ENCODE measurements at places on chromosomes 7 and 10.

- DNase-seq: no peak
These were observed 140.9 kb upstream of the MKLN1 start for GRCh38 chr7:131186816-131187215.

- DNase-seq: no peak
These were observed 88.0 kb downstream of the CPED1 start for GRCh38 chr7:121076350-121077164.

DNA sequence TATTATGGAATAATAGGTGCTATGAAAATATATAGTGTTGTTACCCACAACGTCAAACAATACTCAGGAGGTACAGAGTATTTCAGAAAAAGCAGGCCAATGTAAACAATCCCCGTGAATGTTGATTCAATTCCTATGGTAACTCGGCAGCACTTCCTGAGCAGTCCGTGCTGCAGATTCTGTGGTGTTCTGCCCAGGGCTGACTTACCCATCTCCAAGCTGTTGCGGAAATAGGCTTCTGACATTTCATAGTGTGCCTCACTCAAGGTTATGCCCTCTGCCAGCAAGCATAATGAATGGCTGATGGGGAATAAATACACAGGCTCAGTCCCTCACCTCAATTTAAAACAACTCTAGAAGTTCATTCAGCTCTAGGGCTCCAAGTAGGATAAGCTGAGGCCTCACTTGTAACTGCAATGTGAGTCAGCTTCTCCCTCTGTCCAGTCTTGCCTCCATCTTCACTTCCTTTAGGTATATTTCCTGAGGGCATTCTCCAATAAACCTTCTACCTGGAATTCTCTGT is 177.6 kb downstream of the GNAI1 start:
- no peak for DNase-seq

- no peak for DNase-seq
These were observed 143.5 kb downstream of the PIP4K2A start for GRCh38 chr10:22570733-22571430.

DNA sequence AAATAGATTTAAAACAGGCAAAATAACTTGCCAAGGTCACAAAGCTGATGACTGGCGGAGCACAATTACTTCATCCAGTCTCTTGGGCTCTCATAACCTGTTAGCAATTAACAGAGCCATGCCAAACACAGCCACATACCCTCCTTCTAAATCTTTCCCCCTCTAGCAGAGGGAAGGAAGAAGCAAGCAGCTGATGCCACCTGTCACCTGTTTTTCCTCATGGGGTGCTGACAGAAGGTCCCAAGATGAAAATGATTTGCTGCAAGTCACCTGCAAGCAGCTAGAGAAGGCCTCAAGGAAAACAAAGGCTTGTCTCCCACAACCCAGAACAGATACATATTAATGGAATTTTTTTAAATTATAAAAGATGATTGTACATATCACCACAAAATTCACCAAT is 117.8 kb downstream of the GFRA1 start:
- no peak for DNase-seq

- no peak for DNase-seq
These were observed 7.5 kb upstream of the SMNDC1 start for GRCh38 chr10:110312206-110312605.

- no peak for DNase-seq
These were observed 142.2 kb downstream of the EMX2 start for GRCh38 chr10:117684672-117685211.

DNA sequence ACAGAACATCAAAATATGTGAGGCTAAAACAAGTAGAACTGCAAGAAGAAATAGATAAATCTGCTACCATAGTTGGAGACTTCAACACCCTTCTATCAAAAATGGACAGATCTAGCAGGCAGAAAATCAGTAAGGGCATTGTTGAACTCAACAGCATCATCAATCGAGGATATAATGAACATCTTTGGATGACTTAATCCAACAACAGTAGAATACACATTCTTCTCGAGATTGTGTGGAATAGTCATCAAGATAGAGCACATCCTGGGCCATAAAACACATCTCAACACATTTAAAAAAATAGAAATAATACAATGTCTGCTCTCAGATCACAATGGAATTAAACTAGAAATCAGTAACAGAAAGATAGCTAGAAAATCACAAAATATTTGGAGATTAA is 9.9 kb downstream of the IGFBP1 start:
- DNase-seq: no peak

DNA sequence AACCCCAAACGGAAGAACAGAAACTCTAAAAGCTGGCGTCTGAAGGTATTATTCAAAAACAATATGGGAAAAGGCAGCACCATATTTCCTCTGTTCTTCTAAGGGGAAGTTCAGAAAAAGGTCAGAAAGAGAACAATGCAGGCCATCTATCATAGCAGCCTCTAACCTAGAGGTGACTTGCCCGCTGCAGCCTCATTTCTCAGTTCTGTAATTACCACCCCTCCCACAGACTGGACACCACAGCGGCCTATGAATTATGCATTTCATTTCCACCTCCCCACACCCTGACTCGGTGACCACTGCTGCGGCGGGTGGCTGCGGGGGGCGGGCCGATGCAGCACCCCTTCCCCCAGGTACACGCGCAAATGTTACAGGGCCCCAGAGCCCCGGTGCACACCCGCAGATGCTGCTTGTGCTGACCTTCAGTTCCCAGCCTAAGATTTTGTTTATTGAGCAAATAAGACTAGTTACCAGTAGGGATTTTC is 125.5 kb downstream of the CLEC2L start:
- peak; percentile 58 for DNase-seq

GRCh38 chr7:33724201-33724600 is 181.1 kb upstream of the BMPER start:
- no peak for DNase-seq

DNA sequence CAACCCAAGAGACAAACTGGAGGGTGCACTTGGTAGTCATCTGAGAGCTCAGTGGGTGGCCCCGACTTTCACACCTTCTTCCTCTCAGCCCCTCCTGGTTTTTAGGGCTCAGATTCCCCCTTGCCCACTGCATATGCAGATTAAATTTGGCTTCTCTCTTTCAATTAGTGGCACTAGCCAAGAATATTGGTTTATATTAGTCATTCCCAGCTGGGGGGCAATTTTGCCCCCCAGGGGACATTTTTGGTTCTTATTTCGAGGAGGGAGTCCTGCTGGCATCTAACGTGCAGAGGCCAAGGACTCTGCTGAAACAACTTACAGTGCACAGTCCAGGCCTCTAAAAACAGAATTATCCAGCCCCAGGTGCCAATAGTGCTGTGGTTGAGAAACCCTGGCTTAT is 216.0 kb downstream of the RPS24 start:
- DNase-seq: no peak

- DNase-seq: no peak
These were observed 21.5 kb downstream of the C10orf105 start for GRCh38 chr10:71697938-71698709.

DNA sequence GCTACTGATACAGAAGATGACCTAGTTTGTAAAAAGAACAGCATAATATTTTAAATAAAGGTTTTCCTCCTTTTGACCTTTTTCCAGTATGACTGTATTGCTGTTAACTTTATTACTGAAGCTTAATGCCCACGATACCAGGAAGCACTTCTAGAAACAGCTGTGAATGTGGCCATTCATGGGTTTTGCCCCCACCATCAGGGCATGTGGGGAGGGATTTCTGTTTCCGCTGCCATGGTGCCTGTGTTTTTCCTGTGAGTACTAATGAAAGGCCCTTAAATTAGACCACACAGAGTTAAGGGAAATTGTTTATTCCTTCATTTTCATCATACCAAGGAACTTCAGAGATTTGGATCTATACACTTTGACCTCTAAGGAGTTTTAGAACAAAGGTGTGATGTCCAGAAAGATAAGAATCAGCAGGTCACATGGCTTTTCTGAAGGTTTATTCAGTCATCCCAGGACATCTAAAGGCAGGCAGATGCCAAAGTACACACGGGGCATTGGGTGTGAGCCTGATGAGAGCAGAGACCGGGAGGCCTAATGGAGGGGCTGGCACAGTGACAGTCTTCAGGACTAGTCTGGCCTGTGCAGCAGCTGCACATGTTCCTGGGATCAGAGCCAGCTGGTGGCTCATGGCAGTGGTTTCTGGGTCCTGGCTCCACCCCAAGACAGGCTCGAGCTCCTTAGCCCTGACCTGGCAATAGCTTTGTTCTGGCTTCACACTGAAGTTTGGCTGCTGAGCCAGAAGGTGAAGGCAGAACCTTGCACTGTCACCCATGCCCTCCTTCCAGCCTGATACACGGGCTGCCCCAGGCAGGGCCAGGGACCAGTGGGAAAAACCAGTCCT is 190.9 kb downstream of the REEP3 start:
- no peak for DNase-seq

- no peak for DNase-seq
These were observed 14.0 kb upstream of the MRPS33 start for GRCh38 chr7:141028767-141029166.

- no peak for DNase-seq
These were observed 153.6 kb downstream of the TCERG1L start for GRCh38 chr10:131157899-131158298.

DNA sequence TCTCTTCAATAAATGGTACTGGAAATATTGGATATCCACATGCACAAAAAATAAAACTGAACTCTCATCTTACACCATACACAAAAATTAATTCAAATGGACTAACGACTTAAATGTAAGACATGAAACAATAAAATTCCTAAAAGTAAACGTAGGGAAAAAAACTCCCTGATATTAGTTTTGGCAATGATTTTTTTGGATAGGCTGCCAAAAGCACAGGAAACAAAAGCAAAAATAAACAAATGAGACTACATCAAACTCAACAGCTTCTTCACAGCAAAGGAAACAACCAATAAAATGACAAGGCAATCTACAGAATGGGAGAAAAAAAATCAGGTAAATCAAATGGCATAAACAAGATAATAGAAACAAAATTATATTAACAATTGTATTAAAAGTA is 65.7 kb downstream of the ORC5 start:
- no peak for DNase-seq

DNA sequence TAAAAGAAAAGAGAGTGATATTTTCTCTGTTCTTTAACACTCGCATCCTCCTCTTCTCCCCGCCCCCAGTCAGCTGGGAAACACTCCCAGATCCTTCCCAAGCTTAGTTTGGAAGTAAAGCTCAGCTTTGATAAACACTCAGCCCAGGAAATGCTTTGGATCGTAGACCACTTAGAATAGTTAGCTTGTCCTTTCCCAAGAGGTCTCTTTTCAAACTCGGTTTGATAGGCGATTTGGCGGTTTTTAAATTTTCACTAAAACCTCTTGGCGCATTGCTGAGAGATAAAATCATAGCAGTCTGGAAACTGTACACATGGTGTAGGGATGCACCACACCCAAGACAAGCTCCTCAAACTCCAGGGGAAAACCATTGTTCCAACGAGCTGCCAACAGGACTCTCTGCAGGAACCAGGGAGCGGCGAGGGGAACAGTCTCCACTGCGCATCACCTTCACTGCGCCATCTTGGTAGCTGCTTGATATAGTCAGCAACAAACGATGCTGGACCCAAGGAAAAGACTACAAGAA is 22.3 kb downstream of the SMURF1 start:
- DNase-seq: no peak

DNA sequence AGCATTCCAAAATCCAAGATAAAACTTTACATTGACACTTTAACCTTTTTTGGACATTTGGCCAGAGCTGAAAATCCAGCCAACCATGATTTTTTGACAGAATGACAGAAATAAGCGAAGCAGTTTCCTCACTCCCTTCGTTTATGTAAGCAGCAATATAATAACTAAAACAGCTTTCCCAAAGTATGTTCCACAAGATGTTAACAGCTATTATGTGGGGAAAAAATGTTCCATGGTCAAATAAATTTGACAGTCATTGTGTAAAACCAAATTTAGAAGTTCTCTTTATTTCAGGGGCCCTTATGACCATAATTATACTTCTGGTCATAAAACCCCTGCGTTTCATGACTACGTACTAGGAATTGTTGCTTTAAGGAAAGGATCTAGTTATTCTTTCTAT is 416.5 kb downstream of the MAGI2 start:
- DNase-seq: no peak

GRCh38 chr7:27248911-27249723 is 6.5 kb downstream of the EVX1 start:
- no peak for DNase-seq

DNA sequence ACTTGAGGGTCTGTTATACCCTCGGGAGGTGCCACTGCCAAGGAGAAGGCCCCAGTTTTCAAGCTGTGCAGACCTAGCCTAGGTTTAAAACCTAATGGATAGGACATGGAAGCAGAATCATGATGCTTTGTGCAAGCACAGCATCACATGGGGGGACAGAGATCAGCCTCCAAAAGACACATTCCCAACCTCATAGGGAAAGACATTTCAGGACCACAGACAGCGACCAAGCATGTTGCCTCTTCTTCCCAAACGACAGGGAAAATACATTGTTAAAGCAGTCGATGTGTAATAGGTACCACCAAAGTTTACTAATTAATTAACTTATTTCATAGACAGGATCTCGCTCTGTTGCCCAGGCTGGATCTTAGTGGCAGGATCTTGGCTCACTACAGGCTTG is 573.9 kb downstream of the TCERG1L start:
- no peak for DNase-seq

- DNase-seq: no peak
These were observed 7.5 kb downstream of the MRPL32 start for GRCh38 chr7:42939457-42940240.

DNA sequence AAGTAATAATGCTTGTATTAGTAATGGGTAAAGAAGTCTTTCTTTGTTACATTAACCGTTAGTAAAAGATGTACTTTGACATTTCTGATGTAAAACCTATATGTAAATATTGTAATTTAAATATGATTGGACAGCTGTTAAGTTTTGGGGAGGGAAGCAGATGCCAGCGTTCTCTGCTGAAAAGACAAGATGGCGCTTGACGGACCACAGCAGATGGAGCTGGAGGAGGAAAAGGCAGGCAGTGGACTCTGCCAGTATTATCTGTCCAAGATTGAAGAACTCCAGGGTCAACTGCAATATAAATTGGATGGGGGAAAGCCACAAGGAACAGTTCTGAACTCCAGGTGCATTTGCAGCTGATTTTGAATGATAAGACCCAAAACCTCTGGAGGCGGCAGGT is 86.9 kb downstream of the ZNRF2 start:
- DNase-seq: no peak

DNA sequence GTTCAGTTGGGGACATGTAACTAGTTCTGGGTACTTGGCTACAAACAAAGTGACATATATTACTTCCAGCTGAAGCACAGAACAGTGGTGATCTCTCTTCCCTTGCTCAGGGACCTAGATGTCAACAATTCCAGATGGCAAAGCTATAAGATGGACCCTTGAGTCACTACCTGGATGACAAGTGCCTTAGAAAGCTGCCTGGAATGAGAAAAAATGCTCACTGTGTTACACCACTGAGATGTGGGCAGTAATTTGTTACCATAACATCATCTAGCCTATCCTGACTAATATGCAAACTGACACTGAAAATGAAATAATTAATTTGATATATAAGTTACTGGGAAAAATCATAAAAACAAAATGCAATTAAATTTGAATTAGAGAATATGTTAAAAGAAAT is 16.4 kb upstream of the CTTNBP2 start:
- no peak for DNase-seq

DNA sequence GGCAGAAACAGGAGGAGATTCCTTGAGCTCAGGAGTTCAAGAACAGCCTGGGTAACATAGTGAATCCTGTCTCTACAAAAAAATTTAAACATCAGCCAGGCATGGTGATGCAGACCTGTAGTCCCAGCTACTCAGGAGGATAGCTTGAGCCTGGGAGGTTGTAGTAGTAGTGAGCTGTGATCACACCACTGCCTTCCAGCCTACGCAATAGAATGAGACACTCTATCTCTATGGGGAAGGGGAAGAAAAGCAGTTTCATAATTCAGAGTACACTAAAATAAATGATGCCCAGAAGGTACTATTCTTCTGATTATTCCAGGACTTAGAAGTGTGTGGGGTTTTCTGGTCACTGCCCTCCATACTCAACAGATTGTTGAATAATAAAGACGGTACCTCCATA is 177.3 kb downstream of the KMT2E start:
- no peak for DNase-seq
